Frontal cortex (tissue), 4 donors: ENCODE measurements at places on chromosomes 6 and 20. TPM values are rescaled to one million over a fixed set of nuclear protein-coding genes. Genes with fewer than 3 reads are reported as not detected.

PRSS16 gene
- total RNA-seq: 0.41 TPM

DNA sequence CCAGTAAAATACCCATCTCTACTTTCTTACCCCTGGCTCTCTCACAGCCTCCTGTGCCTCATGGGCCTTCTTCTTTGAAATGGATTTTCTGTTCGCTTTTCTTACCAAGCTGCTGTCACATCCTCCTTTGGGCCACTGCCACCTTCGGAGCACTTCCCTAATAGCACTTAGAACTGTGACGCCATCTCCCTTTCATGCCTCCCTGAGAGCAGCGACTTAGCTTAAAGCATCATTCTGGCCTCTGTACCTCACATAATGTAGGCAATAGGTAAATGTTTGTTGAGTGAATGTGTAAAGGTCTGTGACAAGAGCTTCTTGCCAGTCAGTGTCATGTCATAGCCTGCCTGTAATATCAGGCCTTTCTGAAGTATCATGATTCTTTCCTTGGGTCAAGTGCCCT, 78.8 kb downstream of the ADGRG6 start:
- DNase-seq: no peak

- no peak for DNase-seq
These were observed 45.4 kb upstream of the ECI2 start for GRCh38 chr6:4180652-4181255.

DNA sequence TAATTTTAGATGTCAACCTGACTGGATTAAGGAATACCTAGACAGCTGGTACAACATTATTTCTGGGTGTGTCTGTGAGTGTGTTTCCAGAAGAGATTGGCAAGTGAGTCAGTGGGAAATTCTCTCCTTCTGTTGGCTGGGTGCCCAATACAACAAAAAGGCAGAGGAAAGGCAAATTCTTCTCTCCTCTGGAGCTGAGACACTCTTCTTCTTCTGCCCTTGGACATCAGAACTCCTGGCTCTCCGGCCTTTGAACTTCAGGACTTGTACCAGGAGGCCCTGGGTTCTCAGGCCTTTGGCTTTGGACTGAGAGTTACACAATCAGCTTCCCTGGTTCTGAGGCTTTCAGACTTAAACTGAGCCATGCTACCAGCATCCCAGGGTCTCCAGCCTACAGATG, 7.8 kb upstream of the BTN3A1 start:
- no peak for DNase-seq

HLA-DPB1 gene
- 2.4 TPM for total RNA-seq

GOPC gene
- total RNA-seq: 66.9 TPM

IMPG1 gene
- not detected for total RNA-seq

DNA sequence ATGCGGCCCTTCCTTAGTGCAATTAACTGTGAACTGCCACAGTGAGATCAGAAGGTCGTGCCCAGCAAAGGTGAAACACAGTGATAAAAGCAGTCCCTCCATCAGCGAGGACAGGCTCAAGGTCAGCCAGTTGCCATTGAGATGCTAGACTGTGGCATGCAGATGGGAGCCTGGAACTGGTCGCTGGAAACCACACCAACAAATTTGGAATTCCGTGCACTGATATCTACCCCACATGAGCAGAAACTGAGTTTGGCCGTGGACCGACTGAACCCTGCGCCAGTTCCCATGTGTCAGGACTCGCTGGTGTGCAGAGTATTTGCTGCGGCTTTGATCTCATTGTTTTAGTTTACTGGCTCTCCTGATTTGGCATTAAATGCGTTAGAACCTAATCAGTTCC, 125.6 kb upstream of the QKI start:
- no peak for DNase-seq

GRCh38 chr6:122393351-122393896, 6.0 kb upstream of the HSF2 start:
- DNase-seq: no peak

TBXT gene
- total RNA-seq: not detected

- DNase-seq: peak; percentile 32
These were observed 89.8 kb upstream of the PRSS16 start for GRCh38 chr6:27157459-27158315.

MEI4 gene
- 0.82 TPM for total RNA-seq

DNA sequence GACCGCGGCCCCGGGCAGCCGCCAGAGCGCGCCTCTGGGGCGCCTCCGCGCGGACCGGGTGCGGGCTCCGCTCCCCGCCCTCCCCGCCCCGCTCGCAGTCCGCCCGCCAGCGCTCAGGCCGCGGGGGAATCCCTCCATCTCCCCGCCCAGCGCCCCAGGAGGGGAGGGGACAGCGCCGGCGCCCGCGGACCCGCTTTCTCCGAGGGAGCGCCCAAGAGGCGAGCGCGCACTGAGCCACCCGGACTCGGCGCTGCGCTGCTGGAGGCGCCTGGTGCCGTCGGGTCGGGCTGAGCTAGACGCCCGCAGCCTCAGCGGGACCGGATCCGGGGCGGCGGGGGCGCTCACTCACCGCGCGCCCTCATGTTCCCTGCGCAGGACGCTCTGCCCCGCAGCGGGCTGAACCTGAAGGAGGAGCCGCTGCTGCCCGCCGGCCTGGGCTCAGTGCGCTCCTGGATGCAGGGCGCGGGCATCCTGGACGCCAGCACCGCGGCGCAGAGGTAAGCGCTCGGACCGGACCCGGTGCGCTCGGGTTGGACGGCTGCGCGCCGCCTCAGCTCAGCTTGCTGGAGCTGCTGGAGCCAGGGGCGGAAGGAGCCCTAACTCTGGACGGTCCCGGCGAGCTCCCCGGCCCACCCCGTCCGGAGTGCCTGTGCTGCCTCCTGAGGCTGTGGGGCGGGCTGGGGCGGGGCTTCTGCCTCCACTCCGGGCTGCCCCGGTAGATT, 867 bp downstream of the EBF4 start:
- DNase-seq: peak; percentile 90

LAMP5 gene
- 12.6 TPM for total RNA-seq

GGTLC1 gene
- not detected for total RNA-seq

GRCh38 chr20:20233041-20233514, 134.8 kb upstream of the INSM1 start:
- no peak for DNase-seq

DNA sequence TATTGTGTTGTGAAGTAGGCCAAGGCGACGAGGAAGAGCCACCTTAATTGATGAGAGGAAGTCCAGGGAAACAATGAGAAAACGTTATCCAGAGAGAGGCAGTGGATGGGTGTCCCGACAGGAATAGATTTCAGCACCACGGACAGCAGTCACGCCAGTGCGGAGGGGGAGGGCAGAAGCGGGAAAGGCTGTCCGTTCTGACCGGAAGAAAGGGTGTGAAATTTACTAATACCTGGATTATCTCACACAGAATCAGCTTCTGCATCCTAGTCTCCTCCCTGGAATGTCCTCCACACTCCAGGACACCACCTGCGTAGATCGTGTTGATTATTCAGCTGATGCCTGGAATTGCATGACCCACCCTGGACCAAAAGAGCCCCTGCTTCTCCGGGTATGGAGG, 7.4 kb upstream of the BPIFA3 start:
- peak; percentile 41 for DNase-seq

DNA sequence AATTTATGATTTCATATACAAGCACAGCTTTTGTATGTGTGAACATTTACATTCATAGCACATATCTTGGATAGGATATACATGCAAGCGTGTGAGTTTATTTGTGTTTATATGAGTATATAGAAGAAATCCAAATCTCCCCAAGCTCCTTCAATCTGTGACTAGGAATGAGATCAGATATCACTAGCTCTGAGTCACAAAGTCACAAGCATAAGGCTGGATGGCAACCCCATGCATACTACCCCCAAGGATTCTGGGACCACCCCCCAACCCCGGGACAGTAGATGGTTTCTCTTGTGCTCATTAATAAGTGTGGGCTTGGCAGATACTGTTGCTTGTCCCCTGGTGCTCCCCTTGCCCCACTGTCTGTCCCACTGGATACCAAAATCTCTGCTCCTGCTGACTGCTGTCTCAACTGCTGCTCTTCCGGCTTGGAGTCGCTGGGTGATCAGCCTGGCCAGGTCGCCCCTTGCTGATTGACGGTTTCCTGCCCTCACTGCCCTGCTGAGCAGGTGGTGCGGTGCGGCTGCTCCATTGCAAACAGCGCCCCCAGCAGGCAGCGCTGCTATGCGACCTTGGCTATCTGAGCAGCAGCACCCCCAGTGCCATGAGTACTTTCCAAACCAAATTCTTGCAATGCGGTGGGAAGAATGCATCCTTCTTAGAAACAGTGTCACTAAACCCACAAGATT, 279.4 kb downstream of the CD83 start:
- no peak for DNase-seq

SLX4IP gene
- 8.2 TPM for total RNA-seq

GRCh38 chr6:69044534-69044933, 409.5 kb downstream of the ADGRB3 start:
- DNase-seq: no peak

DNA sequence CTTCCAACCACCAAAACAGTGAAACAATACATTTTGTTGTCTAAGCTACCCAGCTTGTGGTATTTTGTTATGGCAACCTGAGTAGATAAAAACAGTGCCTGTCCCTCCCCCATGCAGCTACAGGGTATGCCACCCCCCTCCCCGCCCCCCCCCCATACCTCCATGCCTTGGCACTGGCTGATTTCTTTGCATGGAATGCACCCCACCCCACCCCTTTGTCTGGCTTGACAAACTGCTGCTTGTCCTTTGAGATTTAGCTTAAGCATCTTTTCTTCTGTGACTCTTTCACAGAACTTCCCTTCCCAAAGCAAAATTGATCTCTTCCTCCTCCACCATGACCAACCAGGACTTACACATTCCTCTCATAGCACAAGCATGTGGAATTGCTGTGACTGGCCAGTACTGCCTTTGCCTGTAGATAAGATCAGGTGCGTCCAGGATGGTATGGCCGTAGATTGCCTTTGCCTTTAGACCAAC, 64.6 kb upstream of the ADGRF1 start:
- no peak for DNase-seq

FAM209B gene
- not detected for total RNA-seq

BNIP5 gene
- under 0.01 TPM for total RNA-seq

TGM3 gene
- total RNA-seq: not detected

GRCh38 chr20:309841-310644, 12.7 kb downstream of the ZCCHC3 start:
- DNase-seq: peak; percentile 97
